Aorta (tissue), 5 donors: ENCODE measurements at places on chromosomes 4 and X. TPM values are rescaled to one million over a fixed set of nuclear protein-coding genes. Genes with fewer than 3 reads are reported as not detected.

DNA sequence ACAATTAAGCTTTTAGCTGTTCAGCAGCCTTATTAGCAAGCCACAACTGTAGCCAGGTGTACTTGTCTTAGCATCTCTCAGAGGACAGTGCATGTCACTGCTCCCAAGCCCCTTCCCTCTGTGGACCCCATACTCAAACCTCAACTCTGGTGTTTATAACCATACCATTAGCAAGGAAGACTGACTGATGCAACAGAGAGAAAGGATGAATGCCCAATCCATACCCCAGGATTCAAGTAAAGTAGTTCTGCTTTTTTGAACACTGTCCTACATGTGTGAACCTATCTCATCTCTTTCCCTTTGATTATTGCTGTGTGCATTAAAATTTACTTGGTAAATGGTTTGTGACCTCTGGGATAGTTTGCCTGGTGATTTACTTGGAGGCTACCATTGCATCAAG lies 22.8 kb upstream of the CYBB start:
- DNase-seq: no peak

GRCh38 chrX:9522378-9523155 lies 57.7 kb downstream of the TBL1X start:
- no peak for DNase-seq

DNA sequence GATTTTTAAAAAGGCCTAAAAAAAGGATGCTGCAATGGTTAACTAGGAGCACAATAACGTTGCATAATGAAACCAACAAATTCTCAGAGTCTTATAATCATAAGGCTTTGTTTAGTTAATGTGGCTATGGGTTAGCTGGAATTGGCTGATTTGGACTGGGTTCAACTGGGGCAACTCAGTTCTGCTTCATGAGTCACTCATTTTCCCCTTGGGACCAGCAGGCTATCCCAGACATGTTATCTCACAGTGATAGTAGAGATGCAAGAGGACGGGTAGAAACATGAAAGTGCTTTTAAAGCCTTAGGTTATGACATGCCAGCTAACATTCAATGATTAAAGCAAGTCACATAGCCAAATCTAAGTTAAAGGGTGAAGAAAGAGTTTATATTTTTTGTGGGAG lies 189.2 kb upstream of the GK2 start:
- DNase-seq: no peak

GRCh38 chrX:38379088-38379487 lies 26.7 kb downstream of the OTC start:
- no peak for DNase-seq

DNA sequence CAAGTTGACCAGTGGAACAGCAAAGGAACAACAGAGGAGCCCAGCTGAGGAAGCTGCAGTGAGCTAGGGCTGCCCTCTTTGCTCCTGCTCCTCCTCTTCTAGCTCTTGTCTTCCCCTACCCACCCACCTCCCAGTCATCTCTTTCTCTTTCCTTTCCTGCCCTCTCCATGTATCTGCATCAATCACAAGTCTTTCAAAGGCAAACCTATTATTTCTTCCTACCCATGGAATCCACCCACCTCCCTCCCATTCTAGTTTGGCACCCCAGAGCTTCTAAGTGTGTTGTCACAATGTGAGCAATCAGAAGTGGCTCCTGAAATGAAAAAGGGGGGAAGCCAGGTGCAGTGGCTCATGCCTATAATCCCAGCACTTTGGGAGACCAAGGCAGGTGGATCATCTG lies 69.3 kb downstream of the TSC22D3 start:
- no peak for DNase-seq

DNA sequence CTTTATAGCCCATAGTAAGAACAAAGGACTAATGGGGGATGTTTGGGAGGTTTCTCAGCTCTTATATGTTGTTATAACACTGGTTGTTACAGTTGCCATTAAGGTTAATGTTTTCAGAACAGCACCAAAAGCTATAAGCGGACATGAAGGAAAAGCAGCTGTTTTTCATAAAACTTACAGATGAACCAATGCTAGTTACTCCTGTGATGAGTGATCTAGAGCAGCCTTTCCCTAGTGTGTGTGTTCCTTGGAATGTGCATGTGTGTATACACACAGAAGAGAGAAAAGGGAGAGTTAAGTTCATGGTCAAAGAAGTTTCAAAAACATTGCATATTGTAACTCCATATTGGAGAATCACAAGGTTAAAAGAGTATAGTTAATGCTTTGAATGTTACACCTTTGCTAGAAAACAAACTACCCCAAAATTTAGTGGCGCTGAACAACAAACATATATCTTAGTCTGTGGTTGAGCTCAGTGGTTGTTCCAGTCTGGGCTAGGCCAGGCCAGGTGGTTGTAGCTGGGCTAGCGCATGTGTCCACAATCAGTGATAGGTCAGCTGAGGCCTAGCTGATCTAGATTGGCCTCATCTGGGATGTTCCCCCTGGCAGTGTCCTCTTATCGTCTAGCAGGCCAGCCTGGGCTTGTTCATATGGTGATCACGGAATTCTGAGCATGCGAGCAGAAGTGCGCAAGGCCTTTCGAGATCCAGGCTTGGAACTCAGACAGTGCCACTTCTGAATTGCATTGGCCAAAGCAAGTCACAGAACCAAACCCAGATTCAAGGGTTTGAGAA lies 151.0 kb downstream of the NHS start:
- no peak for DNase-seq

GRCh38 chr4:126599746-126600145 lies 1033.0 kb upstream of the INTU start:
- no peak for DNase-seq

GRCh38 chr4:1164956-1165545 lies 7.3 kb downstream of the SPON2 start:
- no peak for DNase-seq

The TMEM271 gene
- not detected for total RNA-seq

The SATL1 gene
- total RNA-seq: not detected

The LNX1 gene
- total RNA-seq: 11.1 TPM

The SUPT20HL1 gene
- total RNA-seq: not detected

The NMU gene
- total RNA-seq: not detected
